ENCODE measurements at places on chromosomes 11 and 22.

DNA sequence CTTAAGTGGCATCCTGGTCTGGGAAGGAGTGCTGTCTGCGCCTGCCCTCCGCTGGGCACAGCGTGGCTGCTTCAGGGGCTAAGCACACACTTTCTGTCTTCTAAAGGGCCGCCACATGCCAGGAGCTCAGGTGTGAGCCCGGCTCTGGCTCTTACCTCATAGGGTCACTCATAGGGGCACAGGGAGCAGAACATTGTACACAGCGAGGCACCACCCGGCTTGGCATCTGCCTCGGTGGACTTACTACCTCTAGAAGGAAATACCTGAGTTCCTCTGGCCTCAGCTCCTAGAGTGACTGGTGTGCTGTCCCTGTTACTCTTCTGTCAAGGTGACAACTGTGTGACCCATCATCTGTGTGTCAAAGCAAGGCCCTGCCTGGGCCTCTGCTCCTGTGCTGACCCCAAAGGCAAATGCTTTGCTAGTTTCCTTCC lies 13.4 kb downstream of the NEAT1 start:
- peak; percentile 61 for DNase-seq

- no peak for DNase-seq
Measured at GRCh38 chr22:33746501-33746928, 173.8 kb downstream of the LARGE1 start.

- peak; percentile 62 for DNase-seq
Measured at GRCh38 chr11:104254347-104254746, 90.4 kb upstream of the PDGFD start.

- no peak for DNase-seq
Measured at GRCh38 chr11:14059491-14059890, 97.0 kb downstream of the SPON1 start.

DNA sequence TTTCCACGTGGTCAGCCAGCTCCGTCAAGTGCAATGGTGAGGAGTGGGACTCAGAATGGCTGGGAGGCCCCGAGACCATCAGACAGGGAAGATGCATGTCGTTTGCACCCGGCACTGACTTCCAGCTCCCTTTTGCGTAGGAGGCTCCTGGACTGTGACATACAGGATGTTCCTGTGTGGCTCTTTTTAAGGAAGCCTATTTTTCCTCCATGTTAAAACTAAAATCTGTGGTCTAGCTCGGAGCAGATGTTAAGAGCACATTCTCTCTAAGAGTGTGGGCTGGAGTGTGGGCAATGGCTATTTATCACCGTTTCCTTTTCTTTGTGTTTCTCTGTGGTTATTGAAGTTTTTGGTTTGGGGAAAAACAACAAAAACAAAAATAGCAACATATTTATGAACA lies 40.9 kb upstream of the AMPD3 start:
- no peak for DNase-seq

DNA sequence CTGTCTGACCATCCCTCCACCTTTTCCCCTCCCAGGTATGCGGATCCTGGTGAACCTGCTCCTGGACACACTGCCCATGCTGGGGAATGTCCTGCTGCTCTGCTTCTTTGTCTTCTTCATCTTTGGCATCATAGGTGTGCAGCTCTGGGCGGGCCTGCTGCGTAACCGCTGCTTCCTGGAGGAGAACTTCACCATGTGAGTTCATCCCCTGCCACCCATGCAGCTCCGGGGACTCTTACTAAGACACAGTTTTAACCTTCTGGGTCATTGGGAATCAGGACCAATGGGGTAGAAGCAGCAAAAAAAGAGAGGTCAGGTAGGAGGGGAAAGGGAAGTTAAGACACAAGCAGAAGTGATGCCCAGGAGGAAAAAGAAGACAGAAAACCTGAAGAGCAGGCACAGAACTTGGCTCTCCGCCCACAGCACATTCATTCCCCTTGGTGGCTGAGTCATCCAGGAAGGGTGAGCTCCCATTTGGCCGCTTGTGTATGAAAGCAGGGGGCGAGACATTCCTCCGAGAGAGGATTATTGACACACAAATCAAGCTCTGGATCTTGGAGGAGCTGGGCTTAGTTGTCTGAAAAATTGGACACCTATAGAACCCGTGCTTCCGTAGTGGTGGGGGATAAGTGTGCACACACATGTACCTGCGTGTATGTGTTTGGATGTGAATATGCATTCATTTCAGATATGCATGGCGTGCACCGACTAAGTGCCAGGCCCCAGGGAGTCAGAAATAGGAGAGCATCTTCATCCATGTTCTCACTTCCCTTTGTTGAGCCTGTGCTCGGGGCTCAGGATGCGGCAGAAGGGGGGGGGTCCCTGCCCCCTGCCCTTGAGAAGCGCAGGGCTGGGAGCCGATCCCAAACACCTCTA lies 64.2 kb downstream of the CACNA1I start:
- no peak for DNase-seq

GRCh38 chr22:36467946-36468345 lies 13.5 kb downstream of the TXN2 start:
- DNase-seq = no peak

- no peak for DNase-seq
Measured at GRCh38 chr11:10113852-10114251, 180.2 kb downstream of the SBF2 start.

GRCh38 chr11:96306071-96306470 lies 36.9 kb downstream of the MAML2 start:
- DNase-seq = no peak

- no peak for DNase-seq
Measured at GRCh38 chr11:23370580-23371275, 510.5 kb upstream of the CCDC179 start.

DNA sequence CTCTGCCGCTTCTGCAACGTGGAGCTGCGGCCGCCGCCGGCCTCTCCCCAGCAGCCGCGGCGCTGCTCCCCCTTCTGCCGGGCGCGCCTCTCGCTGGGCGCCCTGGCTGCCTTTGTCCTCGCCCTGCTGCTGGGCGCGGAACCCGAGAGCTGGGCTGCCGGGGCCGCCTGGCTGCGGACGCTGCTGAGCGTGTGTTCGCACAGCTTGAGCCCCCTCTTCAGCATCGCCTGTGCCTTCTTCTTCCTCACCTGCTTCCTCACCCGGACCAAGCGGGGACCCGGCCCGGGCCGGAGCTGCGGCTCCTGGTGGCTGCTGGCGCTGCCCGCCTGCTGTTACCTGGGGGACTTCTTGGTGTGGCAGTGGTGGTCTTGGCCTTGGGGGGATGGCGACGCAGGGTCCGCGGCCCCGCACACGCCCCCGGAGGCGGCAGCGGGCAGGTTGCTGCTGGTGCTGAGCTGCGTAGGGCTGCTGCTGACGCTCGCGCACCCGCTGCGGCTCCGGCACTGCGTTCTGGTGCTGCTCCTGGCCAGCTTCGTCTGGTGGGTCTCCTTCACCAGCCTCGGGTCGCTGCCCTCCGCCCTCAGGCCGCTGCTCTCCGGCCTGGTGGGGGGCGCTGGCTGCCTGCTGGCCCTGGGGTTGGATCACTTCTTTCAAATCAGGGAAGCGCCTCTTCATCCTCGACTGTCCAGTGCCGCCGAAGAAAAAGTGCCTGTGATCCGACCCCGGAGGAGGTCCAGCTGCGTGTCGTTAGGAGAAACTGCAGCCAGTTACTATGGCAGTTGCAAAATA lies 816 bp downstream of the PDE3B start:
- DNase-seq = peak; percentile 77

DNA sequence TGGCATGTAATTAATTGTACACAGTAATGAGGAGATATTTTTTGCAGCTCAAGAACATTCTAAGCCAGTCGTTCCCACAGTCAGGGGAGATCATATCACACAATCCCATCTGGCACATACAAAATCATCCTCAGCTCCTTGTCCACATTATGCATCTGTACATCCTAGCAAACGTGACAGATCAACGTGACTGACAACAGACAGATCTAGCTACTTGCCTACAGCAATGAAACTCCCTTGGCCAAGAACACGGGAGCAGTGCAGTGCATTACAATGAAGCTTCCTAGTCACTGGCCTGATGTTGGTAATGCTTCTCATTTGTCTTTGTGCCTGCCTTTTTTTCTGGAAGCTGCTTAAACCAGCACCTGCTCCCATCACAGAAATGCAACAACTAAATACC lies 24.5 kb upstream of the GUCY1A2 start:
- no peak for DNase-seq

DNA sequence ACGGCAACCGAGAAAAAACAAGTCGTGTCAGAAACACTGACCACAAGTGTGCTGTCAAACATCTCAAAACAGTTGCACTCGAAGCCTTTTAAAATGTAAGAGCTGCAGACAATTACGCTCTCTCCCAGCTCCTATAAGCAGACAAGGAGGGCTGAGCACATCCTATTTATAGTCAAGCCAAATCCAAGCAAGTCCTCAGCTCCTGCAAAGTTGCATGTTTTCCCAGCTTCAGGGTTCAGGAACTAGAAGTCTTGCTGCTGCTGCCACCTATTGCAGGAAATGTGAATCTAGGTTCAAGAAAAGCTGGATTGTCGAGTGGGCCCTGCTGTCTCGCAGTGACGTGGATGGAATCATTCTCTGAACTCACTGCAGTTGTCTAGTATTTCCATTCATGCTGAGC lies 15.5 kb downstream of the EFCAB6 start:
- DNase-seq = no peak

DNA sequence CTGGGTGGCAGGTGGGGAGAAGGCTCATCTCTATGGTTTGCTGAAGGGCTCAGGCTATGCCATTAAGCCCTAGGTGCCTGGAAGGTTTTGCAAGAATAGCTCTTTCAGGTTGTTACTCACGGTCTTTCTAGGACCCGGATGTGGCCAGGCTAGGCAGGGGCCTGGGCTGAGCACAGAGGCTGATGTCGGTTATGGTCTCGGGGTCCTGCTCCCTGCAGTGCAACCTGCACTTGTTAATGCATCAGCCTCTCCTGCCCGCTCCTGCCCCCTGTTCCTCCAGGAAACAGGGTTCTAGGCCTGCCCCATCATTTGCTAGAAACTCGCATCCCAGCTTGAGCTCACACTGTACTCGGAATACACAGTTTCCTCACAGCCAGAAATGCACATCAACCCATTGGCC lies 79.1 kb upstream of the SLC22A12 start:
- DNase-seq = no peak

- DNase-seq = peak; percentile 95
Measured at GRCh38 chr11:60985991-60986915, 14.8 kb downstream of the CD6 start.

- no peak for DNase-seq
Measured at GRCh38 chr11:1217151-1217550, 5.7 kb upstream of the MUC5B start.

- no peak for DNase-seq
Measured at GRCh38 chr11:118287006-118287405, 17.5 kb upstream of the CD3E start.

GRCh38 chr11:695288-695537 lies 191 bp upstream of the DEAF1 start:
- DNase-seq = no peak

DNA sequence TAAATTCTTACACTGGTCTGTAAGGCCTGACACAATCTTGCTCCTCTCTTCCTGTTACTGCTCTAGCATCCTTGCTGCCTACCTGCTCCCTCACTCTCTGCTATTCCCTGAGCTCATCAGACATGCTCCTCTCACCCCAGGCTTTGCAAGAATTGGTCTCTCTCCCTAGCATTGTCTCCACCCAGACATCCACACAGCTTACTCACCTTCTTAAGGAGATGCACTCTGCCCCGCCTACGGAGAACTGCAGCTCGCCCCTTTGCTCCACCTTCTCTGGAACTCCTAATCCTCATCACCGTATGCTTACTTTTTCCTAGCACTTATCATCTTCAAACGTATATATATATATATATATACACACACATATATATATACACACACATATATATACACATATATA lies 23.3 kb upstream of the TMPRSS5 start:
- DNase-seq = no peak

DNA sequence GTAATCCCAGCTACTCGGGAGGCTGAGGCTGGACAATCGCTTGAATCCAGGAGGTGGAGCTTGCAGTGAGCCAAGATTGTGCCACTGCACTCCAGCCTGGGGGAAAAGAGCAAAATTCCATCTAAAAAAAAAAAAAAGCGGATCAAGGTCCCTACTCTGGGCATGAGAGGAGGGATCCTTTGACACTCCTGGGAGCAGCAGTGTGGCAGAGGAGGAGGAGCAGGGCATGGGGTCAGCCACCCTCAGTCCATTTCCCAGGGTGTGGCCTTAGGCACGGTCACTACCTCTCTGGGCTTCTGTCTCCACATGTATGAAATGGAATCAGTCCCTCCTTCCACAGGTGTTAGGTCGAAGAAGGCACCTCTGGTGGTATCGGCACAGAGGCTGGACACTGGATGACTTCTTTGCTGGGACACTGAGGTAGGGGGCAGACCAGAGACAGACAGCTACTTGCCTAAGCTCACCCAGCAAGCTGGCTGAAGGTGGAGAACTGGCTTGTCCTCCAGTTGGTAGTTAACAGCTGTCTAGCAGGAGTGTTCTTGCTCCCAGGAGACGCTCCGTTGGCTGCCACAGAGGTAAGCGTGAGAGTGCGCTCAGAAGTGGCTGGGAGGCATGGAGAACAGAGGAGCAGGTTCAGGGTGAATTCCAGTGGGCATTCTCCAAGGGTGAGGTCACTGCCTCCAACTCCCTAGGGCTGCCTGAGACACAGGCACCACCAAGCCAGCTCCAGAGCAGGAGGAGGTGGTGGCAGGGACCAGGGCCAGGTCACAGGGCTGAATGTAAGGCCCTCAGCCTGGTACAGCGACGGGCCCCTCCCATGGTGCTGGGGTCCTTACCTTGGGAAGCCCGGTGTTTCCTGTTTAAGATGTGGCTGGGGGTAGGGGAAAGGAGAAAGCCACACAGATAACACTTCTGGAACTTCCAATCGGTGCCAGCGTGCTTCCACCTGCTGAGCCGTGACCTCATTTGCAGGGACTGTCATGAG lies 19.5 kb downstream of the TXN2 start:
- no peak for DNase-seq

DNA sequence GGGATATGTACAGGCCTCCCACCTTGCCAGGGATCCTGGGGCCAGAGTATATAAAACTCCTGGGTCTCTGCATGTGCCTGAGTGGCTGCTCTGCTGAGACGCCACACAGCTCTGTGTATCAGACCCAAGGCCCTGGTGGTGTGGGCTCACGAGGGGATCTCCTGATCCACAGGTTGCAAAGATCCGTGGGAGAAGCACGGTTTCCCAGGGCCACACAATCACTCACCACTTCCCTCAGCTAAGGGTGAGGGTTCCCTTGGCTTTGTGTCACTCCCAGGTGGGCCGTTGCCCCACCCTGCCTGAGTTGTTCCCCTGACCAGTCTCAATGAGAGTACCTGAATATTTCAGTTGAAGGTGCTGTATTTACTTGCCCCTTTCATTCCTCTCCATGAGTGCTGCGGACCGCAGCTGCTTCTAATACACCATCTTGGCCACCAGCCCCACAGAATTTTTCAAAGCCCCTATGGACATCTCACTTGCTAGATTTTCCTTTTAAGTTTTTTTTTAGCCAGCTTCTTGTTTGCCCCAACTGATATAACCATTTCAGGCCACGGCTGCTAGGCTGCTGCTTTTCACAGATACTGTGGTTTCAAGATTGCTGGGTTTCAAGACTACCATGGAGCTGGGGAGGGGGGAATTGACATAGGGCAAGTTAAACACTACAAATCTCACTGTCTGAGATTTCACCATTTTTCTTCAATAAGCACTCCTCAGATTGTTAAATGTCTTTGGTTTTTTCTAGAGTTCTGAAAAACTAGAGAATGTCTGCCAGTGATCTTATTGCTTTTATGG lies 13.7 kb upstream of the DEPDC7 start:
- no peak for DNase-seq

- no peak for DNase-seq
Measured at GRCh38 chr11:12329169-12329568, 48.2 kb upstream of the PARVA start.

All from activated effector memory CD4-positive, alpha-beta T cell treated with anti-CD3 and anti-CD28 coated beads, Interleukin-2, amount 50 U/mL, for 16 hours (primary cell).